ENCODE measurements at places on chromosomes 4 and X. TPM values are rescaled to one million over a fixed set of nuclear protein-coding genes. Genes with fewer than 3 reads are reported as not detected.

The MXRA5 gene
- total RNA-seq: not detected

The RPGR gene
- total RNA-seq: 9.6 TPM

The CCDC120 gene
- 3.6 TPM for total RNA-seq

The TRPC3 gene
- total RNA-seq: 0.04 TPM
